Activated naive CD8-positive, alpha-beta T cell treated with anti-CD3 and anti-CD28 coated beads, Interleukin-2, amount 50 U/mL, for 16 hours (primary cell): ENCODE measurements at places on chromosomes 16 and 17.

- no peak for DNase-seq
These were observed 38.2 kb downstream of the TK2 start for GRCh38 chr16:66511602-66512271.

DNA sequence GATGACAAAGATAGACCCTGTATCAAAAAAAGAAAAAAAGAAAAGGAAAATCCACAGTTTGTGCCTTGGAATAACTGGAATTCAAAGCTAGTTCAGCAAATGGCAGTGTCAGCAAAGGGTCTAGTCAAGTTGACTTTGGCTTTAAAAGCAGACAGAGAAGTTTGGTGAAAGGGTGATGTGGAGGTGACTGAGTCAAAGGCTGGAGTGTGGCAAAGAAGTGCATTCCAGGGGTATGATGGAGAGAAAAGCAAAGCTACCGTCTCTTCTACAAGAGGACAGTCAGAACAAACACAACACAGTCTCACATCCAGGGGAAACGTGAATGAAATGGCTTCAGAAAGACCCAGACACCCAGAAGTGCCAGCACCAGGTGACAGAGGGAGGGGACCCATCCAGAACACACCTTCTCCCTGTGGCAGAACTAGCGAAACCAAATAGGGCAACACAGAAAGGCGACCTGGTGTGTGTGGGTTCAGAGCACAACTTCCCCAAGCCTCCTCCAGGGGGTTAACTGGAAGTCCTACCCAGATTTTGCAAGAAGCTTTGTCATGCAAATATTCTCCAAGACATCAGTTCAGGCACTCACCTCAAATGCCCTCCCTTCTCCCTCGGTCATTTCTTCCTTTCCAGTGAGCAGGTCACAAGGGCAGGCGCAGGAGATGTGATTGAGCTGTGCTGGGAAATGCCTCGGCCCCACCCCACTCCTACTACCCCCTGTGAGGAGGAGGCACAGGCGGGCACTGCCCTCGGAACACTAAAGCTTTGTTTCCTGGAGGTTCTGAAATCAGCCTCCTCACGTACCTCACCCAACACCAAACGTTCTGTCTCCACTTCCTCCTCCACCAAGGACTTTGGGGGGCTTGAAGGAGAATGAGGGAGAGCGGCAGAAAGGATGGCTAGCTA, 481.9 kb downstream of the SOX9 start:
- no peak for DNase-seq

GRCh38 chr16:5058476-5058875, 7.3 kb downstream of the C16orf89 start:
- no peak for DNase-seq

GRCh38 chr16:6861135-6861814, 471.4 kb upstream of the RBFOX1 start:
- DNase-seq, result no peak

GRCh38 chr17:7351665-7352502, at the start of gene KCTD11:
Gene KCTD11 (plus strand): TSS chr17:7352162.
- DNase-seq, result no peak

DNA sequence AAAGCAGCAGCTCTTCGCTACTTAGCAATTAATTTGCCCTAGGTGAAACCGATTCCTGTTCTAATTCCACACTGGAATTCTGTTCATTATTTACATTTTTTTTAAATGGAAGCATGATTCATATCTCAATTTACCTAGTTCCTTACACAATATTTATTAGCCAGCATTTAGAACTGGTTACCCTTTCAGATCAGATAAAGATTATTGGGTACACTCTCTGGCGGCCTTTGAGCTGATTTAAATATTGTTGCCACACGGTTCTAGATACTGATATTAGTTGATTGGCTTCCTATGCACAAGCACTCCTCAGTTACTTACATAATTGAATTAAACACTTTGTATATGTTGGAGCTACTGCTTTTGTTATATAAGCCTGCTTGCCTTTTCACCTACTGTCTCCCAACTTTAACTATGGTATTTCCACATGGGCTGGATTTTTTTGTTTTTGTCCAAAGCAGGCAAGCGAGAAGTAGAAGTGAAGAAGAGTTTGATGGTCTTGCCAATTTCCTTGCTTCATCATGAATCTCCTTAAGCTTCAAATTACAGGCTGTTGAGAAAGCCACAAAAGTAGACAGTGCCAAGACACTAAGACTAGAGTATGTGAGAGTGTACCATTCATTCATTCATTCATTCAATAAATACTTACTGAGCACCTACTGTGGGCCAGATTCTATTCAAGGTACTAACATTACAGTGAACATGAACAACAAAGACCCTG, 3.9 kb upstream of the ALDH3A2 start:
- no peak for DNase-seq

- DNase-seq, result no peak
These were observed 4.9 kb downstream of the LASP1 start for GRCh38 chr17:38874505-38875400.

DNA sequence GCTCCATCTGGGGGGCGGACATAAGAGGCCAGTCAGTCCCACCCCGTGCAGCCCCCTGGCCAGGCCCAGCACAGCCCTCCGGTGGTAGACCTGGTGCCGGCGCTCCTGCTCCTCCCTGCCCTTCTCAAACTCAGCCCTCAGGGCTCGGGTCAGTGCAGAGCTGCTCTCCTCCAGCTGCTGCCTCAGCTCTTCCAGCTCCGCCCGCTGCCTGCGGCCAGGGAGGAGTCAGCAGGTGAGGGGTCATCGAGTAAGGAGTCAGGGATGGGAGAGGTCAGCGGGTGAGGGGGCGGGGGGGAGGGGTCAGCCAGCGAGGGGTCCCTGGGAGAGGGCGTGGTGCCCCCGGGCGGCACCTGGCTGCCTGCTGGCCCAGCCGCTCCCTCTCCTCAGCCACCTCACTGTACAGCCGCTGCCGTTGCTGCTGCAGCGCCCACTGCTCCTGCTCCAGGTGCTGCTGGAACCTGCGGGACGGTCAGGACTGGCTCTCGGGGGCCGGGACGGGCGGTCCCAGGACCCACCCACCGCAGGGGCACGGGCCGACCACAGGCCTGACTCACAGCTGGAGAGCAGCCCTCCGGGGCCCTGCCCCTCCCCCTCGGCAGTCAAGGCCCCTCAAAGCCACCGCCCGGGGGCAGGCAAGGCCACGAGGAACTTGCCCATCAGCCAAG, 26.5 kb upstream of the AATK start:
- DNase-seq, result no peak

DNA sequence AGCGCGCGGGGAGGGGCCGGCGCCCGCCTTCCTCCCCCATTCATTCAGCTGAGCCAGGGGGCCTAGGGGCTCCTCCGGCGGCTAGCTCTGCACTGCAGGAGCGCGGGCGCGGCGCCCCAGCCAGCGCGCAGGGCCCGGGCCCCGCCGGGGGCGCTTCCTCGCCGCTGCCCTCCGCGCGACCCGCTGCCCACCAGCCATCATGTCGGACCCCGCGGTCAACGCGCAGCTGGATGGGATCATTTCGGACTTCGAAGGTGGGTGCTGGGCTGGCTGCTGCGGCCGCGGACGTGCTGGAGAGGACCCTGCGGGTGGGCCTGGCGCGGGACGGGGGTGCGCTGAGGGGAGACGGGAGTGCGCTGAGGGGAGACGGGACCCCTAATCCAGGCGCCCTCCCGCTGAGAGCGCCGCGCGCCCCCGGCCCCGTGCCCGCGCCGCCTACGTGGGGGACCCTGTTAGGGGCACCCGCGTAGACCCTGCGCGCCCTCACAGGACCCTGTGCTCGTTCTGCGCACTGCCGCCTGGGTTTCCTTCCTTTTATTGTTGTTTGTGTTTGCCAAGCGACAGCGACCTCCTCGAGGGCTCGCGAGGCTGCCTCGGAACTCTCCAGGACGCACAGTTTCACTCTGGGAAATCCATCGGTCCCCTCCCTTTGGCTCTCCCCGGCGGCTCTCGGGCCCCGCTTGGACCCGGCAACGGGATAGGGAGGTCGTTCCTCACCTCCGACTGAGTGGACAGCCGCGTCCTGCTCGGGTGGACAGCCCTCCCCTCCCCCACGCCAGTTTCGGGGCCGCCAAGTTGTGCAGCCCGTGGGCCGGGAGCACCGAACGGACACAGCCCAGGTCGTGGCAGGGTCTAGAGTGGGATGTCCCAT, 232.8 kb downstream of the SEC14L1 start:
- DNase-seq, result no peak

DNA sequence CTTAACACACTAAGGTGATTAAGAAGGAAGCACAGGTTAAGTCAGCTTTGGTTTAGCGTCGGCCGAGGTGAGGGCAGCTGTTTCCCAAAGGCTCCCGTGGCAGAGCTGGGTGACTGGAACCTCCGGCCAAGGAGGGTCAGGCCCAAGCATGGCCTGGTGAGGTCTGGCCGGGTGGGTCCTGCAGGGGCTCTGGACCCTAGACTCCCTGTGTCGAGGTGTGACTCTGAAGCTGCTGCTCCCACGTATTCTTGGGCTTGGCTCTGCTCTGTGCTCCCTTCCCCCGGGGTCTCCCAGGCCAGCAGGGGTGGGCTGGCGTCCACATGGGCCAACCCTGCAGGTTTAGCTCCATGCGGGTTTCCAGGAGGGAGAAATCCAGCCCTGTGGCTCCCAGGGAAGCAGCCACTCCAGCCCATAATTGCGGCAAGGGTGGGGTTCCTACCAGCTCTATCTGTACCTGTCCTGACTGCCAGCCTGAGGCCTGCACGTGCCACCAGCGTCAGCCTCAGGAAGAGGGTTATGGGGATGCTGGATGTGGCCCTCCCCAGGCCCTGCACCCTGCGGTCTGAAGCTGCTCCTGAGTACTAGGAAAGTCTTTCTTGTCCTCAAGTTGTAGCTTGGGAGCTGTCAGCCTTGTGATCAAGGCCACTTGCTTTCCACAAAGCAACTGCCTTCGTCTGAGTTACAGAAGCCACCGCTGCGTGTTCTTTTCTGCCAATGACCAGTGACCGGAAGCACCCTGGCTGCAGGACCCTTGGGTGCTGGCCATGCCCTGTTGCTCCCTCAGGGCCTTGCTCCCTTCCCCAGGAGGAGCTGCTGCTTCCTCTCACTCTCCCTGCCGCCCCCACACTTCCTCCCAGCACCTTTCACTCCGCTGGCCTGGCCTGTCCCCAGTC, 4.8 kb downstream of the CDK5R1 start:
- no peak for DNase-seq

DNA sequence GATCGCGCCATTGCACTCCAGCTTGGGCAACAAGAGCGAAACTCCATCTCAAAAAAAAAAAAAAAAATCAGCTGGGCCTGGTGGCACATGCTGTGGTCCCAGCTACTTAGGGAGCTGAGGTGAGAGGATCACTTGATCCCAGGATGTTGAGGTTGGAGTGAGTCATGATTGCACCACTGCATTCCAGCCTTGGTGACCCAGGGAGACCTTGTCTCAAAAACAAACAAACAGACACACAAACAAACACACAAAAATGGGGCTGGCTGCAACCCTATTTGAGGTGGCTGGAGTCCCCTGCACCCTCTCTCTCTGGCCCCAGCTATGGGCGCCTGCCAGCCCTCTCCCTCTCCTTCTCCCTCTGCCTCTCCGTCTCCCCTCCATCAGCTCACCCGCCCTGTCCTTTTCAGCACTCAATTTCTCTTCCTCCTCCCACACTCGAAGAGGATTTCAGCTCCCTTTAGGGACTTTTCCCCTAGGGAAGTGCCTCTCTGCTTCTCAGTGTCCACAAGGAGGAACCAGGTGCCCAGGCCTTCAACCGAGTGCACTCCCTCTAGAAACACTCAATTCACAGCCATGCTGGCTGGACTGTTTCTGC, 17.5 kb upstream of the TFAP4 start:
- DNase-seq, result no peak

- no peak for DNase-seq
These were observed 238.8 kb downstream of the MRTFB start for GRCh38 chr16:14309906-14310305.

DNA sequence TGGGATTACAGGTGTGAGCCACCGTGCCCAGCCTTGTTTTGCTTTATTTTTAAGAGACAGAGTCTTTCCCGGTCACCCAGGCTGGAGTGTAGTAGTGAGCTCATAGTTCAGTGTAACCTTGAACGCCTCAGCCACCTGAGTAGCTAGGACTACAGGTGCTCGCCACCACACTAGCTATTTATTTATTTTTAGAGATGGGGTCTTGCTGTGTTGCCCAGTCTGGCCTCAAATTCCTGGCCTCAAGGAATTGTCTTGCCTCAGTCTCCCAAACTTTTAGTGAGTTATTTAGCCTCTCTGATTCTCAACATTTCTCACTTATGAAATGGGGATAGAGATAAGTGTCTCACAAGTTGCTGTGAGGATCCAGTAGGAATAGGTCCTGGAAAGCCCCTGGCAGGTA, 21.7 kb downstream of the FZD2 start:
- DNase-seq, result no peak

DNA sequence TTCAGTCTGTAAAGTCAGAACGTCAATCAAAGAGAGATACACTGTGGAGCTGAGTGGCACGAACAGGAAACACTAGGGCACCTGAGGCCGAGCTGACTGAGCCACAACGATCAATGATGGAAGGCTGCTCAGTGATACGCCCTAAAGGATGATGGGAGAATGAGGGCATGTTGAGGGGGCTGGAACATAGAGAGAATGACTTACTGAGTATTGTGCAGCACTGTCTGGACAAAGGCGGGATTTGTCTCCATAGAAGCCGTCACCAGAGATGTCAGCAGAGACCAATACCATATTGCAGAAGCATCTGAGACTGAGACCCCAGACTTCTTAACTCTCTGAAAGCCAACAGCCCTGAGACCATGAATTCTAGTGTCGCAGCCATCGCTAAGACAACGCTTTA, 33.4 kb downstream of the ZZEF1 start:
- no peak for DNase-seq

GRCh38 chr17:59332749-59333377, 1.4 kb downstream of the YPEL2 start:
- DNase-seq, result no peak

DNA sequence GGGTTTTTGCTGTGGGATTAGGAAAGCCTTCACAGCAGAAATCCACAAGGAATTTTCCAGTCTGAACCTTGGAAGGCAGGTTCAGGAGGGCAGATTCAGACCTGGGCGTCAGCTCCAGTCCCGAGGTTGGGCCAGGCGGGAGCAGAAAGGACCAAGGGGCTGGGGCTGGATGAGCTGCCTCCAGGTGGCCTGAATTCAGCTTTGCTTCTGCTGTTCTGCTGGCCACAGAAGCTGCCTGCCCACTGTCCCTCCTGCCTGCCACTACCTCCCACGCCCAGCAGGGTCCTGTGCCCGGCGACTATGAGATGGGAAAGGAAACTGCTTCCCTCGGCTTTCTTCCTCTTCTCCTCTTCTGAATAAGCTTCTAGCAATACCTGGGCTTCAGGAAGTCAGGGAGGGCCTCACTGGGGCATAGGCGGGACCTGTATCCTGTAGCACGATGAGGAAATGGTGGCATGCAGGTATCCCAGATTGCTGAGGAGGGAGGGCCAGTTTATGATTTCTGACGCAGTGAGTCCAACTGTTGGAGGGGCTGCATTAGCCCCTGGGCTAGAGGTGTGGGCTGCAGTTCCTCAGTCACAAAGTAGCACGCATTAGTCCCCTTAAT, 18.4 kb downstream of the TBX4 start:
- no peak for DNase-seq
